ENCODE measurements at places on chromosomes 13 and 19. TPM values are rescaled to one million over a fixed set of nuclear protein-coding genes. Genes with fewer than 3 reads are reported as not detected.

Gene CTXN1
- 0.24 TPM for total RNA-seq

Gene BST2
- total RNA-seq: 29.8 TPM

Gene FAAP24
- total RNA-seq: 0.32 TPM

Gene F10
- total RNA-seq: 13.7 TPM

Gene PCDH17
- total RNA-seq: 7.3 TPM

Gene INSL3
- total RNA-seq: not detected

Gene ZNF28
- total RNA-seq: 8.0 TPM

Gene RAX2
- not detected for total RNA-seq

Gene HSD17B14
- total RNA-seq: 1.9 TPM

Gene SLITRK5
- 0.05 TPM for total RNA-seq
